ENCODE measurements at places on chromosomes 13 and 19.
A peak's percentile ranks its signal among the peaks of the same experiment; 100 is the strongest.

GRCh38 chr13:79194727-79195126 is 211.3 kb downstream of the RBM26 start:
- DNase-seq: no peak

- DNase-seq: no peak
Observed at GRCh38 chr13:97189928-97190327, 32.2 kb upstream of the MBNL2 start.

DNA sequence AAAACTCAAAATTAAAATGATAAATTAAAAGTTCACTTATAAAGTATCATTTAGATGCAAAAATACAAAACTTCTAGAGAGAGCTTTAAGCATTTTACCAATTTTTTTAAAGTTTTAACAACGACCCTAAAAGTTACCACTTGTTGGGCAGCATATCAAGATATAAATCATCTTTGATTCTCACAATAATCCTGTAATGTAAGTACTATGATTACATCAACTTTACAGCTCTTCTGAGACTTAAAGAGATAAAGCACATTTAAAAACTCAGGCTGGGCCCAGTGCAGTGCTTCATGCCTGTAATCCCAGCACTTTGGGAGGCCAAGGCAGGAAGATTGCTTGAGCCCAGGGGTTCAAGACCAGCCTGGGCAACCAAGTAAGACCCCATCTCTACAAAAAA is 202.7 kb upstream of the GPC6 start:
- no peak for DNase-seq

DNA sequence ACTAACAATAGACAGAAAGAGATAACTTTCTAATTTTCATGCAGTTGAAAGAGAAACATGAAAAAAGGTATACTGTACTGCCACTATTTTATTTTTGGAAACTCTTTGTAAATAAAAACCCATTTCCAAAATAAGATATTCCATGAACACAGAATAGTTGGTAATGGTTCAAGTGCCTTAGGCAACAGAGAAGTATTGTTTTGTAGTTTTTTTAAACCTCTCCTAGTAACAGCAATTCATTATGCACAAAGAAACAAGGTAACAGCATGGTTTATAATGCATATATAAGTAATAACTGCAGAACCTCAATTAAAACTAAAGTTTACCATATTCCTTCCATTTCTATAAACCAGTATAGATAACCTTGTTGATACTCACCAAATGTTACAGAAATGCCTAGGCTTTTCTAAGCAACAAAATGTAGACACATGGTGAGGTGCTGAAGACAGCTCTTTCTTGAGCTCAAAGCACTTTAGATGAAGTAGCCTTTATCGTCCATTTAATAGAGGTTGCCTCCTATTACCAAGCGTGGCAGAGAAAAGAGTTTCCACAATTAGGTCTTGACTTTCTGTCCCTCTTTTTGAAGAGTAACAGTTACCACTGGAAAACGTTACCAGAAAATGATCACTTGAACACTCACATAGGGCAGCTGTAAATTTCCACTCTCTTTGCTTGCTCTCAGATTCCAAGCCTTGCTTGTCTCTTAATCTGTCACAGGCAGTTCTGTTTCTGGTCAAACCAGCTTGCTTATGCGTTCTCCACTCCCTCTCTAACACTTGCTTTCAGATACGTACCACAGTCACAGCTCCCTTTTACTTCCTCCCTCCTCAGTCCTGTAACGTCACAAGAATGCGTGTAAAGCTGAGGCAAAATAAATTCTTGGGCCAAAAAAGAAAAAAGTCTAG is 42.9 kb downstream of the CAB39L start:
- DNase-seq: no peak

DNA sequence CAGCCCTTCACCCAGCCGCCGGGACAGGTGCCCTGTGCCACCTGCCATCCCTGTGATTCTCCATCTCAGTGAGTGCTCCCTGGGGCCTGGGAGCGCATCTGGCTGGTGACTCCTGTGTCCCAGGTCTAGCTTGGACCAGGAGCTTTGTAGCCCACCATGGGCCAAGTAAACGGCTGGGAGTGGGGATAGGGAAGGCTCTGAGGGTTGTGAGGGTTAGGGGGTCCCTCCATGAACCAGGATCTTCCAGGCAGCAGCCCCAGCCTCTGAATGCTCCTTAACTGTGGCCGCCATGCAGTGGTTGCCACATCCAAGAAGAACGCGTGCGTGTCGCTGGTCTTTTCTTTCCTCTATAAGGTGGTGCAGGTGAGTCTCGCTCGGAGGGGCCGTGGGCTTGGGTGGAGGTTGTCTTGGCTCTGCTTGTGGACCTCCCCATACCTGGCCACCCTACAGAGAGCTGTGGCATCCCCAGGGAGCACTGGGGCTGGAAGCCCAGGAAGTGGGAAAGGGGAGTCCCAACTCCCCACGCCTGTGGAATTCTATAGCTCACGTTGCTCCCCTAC is 8.4 kb downstream of the AP1M1 start:
- no peak for DNase-seq

- no peak for DNase-seq
Observed at GRCh38 chr13:34006011-34006410, 188.1 kb downstream of the RFC3 start.

- no peak for DNase-seq
Observed at GRCh38 chr19:7447648-7448047, 41.2 kb downstream of the PEX11G start.

GRCh38 chr19:3132971-3133792 is 2.7 kb upstream of the GNA15 start:
- DNase-seq: no peak

GRCh38 chr19:31838163-31838815 is 489.1 kb upstream of the TSHZ3 start:
- no peak for DNase-seq

GRCh38 chr19:56107626-56108351 is 13.3 kb downstream of the ZNF787 start:
- no peak for DNase-seq

DNA sequence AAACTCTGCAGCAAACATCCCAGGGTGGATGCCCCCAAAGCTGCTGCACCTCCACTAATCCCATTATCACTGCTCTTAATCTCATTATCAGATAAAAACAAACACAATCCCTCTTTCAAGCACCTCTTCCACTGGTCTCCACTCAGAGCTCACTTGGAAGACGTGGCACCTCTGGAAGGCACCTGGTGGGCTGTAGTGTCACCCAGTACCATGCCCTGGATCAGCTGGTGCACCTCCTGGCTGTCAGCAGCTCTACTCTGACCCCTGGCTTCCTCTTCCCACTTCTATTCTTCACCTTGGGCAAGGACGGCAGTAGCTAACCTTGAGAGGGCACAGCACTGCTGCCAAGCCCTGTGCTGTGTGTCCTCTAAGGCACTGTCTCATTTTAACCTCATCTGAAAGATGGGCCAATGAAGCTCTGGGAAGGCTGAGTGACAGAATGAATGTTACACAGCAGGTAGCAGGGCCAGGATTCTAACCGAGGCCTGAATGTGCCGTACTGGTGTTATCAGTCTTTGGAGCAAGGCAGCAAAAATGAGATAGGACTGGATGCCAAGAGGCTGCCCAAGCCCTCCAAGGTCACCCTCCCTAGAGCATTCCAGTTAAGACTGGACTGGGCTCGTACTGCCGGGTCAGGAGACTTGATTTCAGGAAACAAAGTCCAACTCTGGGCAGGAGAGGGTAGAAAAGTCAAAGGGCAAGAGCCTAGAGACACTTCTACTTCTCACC is 7.4 kb downstream of the BRD4 start:
- no peak for DNase-seq

- DNase-seq: no peak
Observed at GRCh38 chr13:78659450-78659730, 435 bp upstream of the OBI1 start.

- DNase-seq: no peak
Observed at GRCh38 chr13:42834946-42835345, 53.6 kb downstream of the FAM216B start.

DNA sequence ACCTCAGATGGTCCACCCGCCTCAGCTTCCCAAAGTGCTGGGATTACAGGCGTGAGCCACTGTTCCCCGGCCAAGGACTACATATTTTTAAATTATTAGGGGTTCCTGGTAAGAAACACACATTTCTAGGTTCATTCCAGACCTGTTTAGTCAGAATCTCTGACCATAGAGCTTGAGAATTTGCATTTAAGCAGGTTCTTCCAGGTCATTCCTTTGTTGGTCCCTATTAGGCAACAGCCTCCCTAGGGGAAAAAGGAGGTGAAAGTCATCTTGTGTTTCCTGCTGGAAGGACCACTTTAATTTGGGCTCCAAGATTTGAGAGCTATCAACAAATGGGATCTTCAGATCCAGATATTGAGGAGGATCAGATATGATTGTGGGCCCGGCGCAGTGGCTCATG is 16.3 kb downstream of the S1PR2 start:
- DNase-seq: no peak

- no peak for DNase-seq
Observed at GRCh38 chr13:51811920-51812451, 8.0 kb upstream of the DHRS12 start.

- no peak for DNase-seq
Observed at GRCh38 chr19:35447606-35448469, at the start of gene FFAR2. Gene FFAR2 (plus strand): TSS chr19:35448257. CDS start chr19:35449715, 1,458 bp downstream.

DNA sequence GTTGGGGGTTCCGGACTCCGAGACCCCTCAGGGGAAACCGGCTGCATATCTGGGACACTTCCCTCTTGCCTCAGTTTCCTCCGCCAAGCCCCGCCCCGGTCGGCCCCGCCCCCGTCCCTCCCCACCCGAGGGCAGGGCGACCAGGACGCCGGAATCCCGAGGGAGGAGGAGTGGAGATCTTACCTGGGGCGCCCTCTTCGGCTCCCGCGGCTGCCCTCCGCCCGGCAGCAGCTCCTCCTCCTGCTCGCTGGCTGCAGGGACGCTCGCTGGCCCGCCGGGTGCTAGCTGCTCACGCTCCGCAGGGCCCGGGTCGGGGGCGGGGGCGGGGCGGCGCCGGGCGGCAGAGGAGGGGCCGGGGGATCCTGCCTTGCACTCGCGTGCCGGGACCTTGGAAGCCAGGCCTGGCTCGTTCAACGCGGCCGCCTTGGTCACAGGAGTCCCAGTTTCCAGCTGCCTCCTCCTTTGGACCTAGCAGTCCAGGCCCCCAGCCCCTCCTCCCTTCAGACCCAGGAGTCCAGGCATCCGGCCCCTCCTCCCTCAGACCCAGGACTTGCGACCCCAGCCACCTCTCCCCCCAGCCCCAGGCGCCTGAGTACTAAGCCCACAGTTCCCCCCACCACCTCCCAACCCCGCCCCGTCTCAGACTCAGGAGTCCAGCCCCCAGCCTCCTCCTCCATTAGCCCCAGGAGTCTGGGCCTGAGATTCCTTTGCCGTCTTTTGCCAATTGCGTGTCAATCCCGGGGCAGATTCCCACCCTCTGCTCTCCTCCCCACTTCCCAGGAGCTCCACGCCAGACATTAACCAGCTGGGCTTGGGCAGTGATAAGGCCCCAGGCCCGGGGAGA is at the start of gene NTF4:
TSS of gene NTF4 (minus strand) at position 51 of the 844 bp plus-strand sequence. CDS start 2,821 bp downstream, outside the sequence.
- peak; percentile 56 for DNase-seq

DNA sequence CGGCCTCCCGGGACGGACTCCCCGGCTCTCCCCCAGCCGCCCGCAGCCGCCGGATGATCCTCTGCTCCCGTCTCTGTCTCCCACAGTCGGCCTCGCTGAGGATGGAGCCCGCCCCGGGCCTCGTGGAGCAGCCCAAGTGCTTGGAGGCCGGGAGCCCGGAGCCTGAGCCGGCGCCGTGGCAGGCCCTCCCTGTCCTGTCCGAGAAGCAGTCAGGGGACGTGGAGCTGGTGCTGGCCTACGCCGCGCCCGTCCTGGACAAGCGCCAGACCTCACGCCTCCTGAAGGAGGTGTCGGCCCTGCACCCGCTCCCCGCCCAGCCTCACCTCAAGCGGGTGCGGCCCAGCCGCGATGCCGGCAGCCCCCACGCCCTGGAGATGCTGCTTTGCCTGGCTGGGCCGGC is 6.8 kb downstream of the ADAT3 start:
- DNase-seq: no peak

DNA sequence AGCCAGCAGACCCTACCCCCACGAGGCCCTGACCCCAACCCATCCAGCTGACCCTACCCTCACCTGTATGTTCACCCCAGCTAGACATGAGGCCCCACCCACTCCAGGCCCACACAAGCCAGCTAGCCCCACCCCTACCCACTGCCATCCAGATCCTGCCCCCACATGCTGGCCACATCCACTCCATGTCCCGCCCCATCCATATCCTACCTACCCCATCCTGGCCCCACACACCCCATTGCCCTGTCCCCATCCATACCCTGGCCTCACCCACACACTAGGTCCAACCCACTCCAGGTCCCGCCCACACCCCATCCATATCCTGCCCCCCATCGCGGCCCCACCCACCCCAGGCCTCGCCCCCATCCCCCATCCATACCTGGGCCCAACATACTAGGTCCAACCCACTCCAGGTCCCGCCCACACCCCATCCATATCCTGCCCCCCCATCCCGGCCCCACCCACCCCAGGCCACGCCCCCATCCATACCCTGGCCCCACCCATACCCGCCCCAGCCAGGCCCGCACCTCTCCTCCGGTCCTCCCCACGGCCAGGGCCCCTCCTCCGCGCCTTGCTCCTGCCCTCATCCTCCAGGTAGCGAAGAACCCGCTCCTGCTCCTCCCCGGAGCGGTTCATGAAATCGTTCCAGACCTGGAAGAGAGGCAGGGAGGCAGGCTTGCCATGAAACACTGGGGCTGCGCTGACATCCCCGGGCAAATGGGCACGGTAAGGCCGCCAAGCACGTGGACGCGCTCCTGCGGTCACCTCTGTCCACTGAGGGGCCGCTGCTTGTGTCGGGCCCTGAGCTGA is 7.2 kb downstream of the RNU6-9 start:
- DNase-seq: no peak

- DNase-seq: no peak
Observed at GRCh38 chr19:8673276-8673891, 25.2 kb downstream of the ACTL9 start.

DNA sequence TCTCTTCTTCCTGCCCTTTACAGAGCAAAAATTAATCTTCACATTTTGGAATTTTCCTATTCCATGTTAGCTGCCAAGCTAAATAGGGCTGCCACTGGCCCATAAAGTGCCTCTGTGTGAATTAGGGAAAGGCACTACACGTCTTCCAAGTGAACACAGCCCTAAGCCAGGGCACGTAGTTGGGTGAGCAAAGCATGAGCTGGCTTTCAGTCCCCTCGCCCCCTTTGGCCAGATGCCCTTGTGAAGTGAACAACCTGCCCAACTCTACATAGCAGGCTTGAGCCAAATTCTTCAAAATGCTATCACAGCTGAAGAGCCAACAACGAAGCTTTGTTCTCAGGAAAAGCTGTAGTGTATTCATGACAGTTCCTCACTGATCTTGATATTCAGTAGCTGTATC is 213.1 kb downstream of the OXGR1 start:
- DNase-seq: no peak

- no peak for DNase-seq
Observed at GRCh38 chr19:12527034-12527836, 24.0 kb downstream of the ZNF564 start.

All from neural crest cell (in vitro differentiated cells).